ENCODE measurements at places on chromosomes 3 and 15.

DNA sequence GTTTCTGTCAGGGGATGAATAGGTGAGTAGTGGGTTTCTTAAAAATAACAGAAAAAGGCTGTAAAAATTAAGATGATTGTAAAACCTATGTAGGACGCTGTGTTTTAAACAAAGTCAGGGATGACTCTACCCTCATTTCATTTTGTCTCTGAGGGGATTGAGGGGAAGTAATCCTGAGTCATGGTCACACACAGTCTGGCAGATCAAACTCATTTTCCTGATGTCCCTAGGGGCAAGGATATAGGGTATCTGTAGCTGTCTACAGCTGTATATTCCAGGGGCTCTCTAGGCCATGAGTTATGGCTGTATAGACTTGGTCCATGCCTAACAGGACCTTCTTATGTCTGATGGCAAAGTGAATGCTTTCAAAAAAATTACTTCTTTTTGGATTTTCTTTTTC, 421.1 kb downstream of the PDCD6IP start:
- no peak for DNase-seq

- DNase-seq: no peak
These were observed 1.4 kb downstream of the CCR5AS start for GRCh38 chr3:46405301-46406019.

GRCh38 chr3:192915722-192916121, 1.9 kb downstream of the MB21D2 start:
- no peak for DNase-seq

GRCh38 chr15:72680931-72681330, 5.1 kb downstream of the HIGD2B start:
- DNase-seq: no peak

GRCh38 chr15:35545316-35545823, 595 bp downstream of the DPH6 start:
- DNase-seq: no peak

GRCh38 chr3:45153658-45154437, 7.7 kb upstream of the CDCP1 start:
- DNase-seq: no peak

DNA sequence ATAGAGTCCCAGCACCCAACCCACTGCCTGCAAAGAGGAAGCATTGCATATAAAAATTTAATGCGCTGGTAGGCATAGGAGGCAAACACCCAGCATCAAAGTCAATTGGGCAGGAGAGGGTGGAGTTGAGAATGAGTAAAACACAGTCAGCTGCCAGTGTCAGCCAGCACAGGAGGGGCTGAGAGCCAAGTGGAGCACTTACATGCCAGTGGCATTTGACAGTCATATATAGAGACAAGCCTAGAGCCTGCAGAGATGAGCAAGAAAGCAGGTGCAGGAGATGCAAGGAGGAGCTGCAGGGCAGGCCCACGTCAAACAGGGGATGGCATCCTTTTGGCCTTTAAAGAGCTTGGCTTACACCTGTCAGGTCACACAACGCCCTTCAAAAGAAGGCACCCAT, 27.6 kb upstream of the ZFAND6 start:
- no peak for DNase-seq

- DNase-seq: no peak
These were observed 23.8 kb downstream of the CXCR6 start for GRCh38 chr3:45966950-45967640.

GRCh38 chr3:62261736-62262135, 111.6 kb downstream of the FEZF2 start:
- no peak for DNase-seq

DNA sequence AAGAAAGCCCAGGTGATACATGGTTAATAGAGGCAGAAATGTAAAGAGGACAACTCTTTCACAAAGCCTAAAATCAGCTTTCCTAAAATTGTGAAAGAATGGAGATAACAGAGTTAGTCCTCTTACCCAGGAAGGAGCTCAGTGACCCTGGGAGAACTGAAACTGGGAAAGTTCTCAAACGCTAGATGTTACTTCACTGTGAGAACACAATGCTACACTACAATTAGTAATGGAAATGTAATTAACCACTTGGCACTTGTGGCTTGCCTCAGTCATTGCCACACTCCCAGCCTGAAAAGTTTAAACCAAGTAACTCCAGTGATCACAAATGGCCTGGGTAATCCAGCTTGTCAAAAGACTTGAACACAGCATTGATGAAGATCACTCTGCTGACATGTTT, 102.7 kb upstream of the FGF7 start:
- no peak for DNase-seq

DNA sequence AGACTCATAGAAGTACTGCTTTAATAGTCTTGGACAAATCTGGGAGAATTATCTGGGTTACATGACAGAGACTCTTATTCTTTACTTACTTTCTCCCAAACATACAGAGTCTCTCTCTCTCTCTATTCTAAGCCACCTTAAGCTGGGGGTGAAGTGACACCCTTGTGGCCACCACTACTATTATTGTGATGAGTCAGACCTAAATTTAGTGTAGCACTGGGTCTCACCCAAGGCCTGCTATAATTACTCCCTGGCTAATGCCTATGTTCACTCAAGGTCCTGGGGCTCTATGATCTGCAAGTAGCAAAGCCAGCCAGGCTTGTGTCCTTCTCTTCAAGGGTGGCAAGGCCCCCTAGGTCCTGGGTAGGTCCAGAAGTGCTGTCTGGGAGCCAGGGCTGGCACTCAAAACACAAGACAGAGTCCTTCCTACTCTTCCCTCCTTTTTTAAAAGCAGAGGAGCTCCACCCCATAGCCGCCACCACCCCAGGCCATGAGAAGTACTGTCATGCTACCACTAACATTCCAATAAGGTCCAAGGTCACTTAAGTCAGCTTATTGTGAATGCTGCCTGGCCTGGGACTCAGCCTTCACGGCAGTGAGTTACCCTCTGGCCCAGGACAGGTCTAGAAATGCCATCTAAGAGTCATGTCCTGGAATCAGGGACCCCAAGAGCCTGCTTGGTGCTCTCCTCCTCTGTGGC, 183.6 kb downstream of the POLQ start:
- DNase-seq: no peak

- DNase-seq: no peak
These were observed 69.4 kb downstream of the FHIT start for GRCh38 chr3:61181874-61182273.

DNA sequence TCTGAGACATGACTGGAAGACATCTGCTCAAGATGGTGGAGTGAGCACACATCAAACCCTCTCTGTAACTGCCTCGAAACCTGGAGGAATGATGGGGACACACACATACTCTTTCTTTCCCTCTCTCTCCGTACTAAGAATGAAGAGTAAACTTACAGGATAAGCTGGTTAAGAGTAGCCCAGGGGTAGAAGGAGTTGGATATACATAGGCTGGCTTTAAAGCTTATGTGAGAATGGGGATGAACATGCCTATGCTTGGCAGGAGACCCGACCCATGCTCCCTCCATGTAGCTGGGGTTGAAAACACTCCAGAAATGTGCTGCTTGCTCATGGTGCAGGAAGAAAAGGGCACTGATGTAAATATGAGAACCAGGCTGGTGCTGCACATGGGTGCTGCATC, 68.9 kb downstream of the IL20RB start:
- DNase-seq: no peak

GRCh38 chr15:72783004-72783639, 436 bp downstream of the ADPGK start:
- DNase-seq: no peak

GRCh38 chr3:178663201-178663934, 127.1 kb downstream of the KCNMB2 start:
- DNase-seq: no peak

DNA sequence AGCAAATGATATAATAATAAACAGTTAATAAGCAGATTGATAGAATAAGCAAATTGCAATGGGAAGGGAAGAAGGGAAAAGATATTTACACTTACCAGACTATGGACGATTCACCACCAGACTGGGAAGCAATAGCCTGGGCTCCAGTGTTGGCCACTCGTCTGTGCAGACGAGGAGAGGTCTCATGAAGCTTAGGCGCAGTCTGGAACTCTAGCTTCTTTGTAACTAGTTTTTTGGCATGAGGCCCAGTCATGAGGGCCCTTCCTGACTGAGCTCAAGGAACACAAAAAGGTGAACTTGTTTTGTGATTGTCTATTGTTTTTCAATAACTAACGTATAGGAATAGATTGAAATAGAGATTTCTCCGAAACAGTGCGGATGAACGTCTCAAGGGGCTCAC, 63.3 kb upstream of the GATM start:
- no peak for DNase-seq

DNA sequence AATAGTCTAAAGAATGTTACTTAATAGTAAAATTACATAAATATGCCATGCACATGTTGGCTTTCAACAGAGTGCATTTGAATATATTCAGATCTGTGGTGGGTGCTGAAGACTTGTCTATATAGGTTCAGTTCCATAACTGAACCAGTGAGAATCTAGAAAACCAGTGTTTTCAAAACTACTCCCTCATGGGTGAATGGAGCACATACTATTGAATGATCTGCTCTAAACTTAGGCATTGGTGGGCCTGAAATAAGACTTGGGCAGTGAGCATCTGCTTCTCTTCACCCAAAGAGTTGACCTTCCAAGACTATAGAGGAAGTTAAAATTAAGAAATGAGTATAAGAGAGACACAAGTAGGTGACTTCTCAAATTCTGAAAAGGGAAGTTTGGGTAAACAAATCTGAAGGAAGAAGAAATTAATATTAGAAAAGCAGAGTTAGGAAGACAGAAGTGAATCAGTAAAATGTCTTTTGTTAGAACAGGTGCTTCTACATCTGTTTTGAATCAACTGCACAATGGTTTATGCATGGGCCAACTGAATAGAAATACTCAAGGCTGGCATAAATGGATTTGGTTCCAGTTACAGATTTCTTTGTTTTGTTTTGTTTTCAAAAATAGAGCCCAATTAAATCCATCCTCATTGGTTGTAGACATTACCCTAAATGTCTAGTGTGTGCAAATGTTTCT, 19.3 kb downstream of the ALCAM start:
- no peak for DNase-seq

DNA sequence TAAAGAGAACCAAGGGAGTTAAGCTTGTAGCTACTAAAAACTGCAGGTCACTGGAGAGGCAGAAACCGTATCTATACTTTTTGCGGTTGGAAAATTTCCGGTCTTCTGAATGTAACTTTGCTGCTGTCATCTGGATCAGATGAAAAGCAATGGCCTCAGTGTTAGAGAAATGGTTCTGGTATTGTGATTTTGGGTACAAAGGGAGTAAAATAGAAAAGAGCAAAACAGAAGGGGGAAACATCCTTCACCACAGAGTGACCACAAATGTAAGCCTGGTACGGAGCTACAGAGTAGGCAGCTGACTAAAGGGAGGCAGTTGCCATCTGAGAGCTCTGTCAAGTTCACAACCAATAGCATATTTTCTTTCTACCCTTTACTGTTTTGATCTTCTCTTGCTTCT, 5.6 kb downstream of the CD96 start:
- DNase-seq: no peak

- DNase-seq: no peak
These were observed 3.9 kb upstream of the MASP1 start for GRCh38 chr3:187295316-187296034.

DNA sequence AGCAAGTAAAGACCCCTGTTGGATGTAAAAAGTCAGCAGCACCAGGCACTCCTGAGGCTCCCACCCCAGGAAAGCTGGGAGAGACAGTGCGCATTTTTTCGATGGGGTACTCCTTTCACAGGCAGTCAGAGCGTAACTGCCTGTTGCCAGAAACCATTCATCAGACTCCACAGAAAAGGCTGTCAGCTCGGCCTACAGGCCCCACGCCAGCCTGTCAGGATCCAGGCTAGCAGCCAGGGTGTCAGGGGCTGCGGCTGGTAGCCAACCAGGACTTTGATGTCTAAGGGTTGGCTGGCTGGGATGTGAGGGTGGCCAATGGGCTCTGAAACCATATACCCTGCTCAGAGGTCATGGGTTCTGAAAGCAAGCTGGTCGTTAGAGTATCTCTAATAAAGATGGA, 164.5 kb downstream of the WNT5A start:
- no peak for DNase-seq

- no peak for DNase-seq
These were observed 164.6 kb upstream of the ICE2 start for GRCh38 chr15:60643555-60643954.

DNA sequence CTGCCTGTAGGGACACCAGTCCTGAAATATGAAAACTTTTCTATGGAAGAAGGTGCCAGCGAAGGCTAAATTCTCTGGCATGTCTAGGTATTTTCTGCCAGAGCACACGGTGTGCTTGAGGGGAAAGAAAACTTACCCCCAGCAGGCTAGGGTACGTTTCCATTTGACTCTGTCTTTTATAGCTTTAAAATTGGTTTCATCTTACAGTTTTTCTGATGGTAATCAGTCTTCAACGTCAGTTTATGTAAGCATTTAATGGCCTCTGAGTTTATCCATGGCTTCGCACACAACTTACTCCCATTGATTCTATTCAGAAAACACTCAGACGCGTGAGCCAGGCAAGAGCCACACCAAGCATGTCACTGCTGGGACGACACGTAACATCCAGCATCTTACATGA, 249.7 kb downstream of the ADAMTS17 start:
- no peak for DNase-seq

DNA sequence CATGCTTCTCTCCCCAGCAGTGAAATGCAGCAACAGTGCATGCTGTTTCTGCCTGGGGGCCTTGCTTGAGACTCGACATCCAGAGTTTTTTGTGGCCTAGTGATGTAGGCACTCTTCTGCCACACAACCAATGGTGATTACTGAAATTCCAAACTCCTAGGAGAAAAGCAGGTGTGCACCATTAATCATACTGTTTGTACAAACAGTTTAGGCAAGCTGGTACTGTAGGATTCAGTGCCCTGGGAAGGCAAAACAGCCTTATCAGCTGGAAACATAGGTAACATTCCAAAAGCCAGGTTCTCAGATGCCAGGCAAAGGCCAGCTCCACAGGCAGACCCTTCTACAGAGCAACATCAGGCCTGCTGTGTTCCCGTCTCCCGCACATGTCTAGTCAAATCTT, 17.5 kb upstream of the RBP1 start:
- DNase-seq: no peak

DNA sequence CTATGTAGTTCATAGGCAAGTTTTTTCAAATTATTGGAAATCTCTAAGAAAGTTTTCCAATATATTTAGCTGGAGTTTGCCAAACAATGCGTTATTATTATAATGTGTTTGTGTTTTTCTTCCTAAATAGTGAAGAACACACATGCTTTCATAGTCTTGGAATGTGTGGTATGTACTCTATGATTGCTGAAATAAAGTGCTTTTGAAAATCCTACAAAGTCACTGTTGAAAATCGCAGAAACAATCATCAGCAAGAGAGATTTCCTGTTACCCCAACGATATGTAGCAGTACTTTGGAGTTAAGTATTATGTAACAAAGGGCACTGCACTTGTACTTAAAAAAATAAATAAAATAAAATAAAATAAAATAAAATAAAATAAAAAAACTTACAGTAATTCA, 796.2 kb downstream of the NAALADL2 start:
- no peak for DNase-seq

All from vagina (tissue), 2 donors.